ENCODE measurements at places on chromosomes 16 and 17.
A peak's percentile ranks its signal among the peaks of the same experiment; 100 is the strongest.

DNA sequence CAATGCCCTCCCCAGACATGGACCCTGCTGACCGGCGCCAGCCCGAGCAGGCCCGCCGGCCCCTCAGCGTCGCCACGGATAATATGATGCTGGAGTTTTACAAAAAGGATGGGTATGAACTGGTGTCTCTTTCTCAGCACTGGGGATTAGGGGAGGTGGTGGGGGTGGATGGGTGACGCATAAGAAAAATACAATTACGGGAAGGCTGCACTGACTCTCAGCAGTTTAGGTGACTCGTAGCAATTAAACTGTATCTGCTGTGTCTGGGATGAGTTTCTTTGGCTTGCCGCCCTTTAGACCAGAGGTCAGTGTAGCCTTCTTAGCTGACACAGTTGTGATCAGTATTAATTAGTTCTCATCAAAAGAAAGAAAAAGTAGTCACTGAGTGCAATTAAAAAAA, 59.0 kb downstream of the ELAC2 start:
- DNase-seq: no peak

DNA sequence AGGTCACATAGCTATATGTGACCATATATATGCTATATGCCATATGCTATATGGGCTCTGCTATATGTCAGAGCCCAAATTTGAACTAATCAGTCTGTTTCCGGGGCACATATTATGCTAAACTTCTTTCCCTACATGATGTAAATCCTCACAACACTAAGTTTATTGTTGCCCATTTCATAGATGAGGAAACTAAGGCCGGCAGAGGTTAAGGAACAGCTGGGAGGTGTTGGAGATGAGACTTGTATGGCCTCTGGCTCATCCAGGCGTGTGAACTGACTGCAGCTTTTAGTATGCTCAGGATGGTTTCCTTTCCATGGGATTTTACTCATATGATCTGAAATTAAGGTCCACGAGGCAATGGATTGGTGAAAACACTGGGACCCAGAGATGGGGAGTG, 17.5 kb upstream of the CNOT1 start:
- no peak for DNase-seq

- no peak for DNase-seq
Observed at GRCh38 chr16:8729779-8730334, 55.4 kb downstream of the ABAT start.

DNA sequence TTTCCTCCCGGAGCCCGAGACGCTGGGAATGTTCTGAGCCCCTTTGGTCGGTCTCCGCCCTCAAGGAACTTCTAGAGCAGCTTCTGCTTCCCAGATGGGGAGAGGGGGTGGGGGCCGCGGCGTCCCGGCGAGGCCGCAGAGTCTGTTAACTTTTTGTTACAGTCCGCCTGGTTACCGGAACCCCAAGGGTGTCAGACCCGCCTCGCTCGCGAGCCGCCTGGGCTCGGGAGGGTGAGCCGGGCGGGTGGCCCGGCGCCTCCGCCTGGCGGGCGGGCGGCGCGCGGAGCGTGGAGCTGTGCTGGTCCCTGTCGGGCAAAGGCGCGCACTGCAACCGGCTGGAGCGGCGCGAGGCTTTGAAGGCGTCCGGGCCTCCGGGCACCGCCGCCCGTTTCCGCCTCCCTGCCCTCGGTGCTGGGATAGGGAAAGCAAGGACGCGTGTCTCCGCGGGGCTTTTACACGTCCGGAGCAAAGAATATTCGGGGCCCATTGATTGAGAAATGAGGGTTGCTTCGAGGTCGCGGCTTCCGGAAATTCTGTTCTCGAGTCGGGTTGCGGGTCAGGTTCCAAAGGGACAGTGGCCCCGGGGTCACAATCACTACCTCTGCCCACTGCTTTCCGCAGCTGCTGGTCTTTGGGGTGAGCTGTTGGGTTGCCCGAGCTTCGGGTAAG, 1.7 kb downstream of the HS3ST3B1 start:
- peak; percentile 68 for DNase-seq

DNA sequence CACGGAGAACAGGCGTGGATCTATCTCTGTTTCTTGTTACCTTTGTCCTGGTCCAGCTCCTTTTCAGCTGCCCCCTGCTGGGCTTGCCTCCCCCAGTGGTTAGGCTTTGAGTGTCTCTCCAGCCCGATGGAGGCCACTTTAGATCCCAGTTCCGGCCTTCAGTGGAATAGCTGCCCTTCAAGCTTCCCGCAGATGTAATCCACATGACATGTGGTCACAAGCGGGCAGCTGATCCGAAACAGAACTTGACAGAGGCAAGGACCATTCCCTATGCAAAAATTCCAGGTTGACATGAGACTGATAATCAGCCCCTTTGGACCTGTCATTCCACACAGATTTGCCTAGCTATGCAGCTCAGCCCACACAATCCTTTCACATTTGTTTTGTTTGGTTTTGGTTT, 40.6 kb upstream of the AQP8 start:
- DNase-seq: no peak

DNA sequence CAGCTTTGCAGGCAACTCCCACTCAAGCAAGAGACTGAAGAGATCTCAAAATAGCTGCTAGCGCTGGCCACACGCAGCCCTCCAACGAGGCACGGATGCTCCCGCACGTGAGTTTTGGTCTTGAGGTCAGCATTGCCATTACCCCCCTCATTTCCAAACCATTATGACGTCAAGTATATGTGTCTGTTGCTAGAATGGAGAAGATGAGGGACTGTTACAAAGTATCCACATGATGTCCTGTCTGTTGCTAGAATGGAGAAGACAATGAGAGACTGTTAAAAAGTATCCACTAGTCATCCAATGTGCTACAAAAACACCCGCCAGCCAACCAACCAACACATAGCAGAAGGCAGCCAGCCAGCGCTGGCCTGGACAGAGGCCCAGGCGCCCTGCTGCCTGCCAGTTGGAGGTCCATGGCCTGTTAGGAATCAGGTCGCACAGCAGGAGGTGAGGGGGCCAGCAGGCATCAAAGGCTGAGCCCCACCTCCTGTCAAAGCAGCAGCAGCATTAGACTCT, 24.8 kb downstream of the KLHDC4 start:
- no peak for DNase-seq

DNA sequence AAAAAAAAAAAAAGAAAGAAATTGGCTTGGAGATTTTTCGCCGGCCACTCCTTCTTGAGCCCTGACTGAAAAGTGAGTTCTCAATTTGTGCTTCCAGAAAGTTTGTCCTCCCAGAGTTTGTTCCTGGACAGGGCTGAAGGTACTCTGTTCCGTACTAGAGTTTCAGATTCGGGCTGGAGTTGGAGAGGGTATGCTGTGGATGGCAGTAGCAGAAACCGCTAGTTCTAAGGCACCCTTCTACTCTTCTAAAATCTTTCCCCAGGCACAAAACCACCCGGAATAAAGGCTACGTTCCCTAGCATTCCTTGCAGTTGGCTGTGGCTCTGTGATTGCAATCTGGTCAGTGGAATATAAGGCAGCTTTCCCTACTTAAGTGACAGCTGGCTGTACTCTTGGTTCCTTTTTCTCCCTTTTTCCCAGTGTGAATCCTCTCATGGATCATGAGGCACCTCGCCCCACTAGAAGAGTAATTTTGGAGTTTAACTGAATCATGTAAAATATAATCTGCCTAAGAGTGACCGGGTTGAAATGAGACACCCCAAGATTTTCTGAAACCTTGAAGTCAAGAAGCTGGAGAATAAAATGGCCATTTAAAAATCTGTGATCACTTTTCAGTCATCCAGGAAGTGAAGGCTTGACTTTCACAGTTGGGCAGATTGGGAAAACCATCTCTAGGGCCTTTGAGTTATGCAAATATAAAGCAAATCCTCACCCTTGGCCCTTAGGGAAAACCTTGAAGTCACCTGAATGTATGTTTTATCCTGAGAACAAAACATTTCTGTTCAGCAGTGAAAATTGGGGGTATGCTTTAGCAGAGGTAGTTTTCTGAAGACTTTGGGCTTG, 901 bp upstream of the HEATR6 start:
- no peak for DNase-seq

DNA sequence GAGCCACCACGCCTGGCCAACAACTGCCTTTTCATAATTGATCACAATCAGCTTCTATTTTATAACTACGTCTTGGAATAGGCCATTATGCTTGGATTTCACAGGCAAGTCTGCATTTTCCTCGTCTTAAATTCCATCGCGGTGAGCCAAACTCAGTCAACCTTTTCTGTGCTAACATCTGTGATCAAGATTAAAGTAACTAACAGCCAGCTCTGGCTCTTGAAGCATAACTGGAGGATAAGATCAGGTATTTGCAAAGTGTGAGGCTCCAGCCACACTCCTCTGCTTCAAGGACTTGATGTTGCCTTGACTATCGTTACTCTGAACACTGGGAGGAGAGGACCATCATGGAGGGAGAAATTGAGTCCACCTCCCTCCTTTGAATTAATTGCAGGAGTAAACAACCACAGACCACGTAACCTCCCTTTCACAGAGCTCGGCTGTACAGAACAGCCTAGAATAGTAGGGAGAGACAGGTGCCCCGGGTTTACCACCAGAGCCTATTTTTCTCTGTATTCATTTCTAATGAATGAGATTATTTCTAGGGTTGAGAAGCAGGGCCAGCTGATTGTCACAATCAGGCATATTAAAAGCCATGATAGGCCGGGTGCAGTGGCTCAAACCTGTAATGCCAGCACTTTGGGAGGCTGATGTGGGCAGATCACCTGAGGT, 143.0 kb downstream of the XYLT1 start:
- DNase-seq: no peak

DNA sequence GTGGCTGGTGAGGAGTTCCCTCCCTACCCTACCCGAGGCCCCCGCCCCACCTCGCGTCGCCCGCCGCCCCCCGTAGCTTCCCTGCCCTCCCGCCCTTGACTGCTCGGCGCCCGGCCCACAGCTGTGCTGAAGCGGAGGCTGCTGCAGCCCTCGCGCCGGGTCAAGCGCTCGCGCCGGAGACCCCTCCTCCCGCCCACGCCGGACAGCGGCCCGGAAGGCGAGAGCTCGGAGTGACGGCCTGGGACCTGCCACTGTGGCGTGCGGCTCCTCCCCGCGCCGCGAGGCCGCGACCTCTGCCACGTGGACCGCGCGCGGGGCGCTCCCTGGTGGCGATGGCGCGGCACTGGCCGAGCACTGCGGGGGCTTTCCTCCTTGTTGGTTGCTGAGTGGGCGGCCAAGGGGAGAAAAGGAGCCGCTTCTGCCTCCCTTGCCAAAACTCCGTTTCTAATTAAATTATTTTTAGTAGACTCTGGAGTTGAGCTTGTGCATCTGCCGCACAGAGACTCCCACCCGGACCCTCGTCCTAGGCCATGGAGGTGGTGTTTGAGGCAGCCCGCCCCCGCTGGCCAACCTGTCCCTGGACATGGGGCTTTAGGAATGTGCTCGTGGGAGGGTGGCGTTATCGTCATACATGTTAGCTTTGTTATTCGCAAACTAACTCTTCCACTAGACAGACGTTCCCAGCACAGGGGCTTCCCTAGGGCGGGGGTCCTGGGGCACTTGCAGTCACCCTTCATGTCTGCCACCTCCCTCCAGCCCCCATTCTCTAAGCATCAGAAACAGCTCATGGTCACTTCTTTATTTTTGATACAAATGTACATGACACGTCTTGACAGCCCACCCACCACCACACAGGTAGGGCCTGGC, 4.4 kb downstream of the TP53I13 start:
- DNase-seq: peak; percentile 52

GRCh38 chr16:85749771-85750145, 1.1 kb downstream of the C16orf74 start:
- no peak for DNase-seq

- no peak for DNase-seq
Observed at GRCh38 chr17:74920642-74921025, 2.4 kb downstream of the USH1G start.

GRCh38 chr16:7456211-7456610, 123.6 kb downstream of the RBFOX1 start:
- DNase-seq: no peak

DNA sequence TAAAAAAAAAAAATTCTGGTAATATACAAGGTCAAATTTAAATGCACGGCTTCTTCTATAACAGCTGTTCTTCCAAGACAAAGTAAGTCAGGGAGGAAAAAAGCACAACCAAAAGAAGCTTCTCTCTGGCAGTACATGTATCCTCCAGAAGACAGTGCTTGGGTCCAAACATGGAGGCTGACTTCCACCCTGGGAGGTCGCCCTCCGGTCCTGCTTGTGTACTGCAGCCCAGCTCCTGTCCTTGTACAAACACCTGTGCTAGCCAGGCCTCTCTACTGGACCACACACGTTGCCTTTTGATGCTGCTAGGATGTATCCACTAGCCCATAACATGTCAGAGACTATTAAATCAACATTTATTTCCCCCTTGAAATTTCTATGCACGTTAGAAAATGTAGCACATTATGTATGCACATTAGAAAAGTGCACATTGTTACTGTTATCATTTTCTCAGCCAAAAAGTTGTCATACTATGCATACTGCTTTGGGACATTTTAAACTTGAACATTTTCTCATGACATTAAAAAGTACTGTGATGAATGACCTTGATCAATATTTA, 21.9 kb downstream of the TEKT3 start:
- no peak for DNase-seq

Data from activated T-helper 1 cell treated with anti-CD3 and anti-CD28 coated beads, Interleukin-2, amount 50 U/mL, for 16 hours (primary cell).